Sigmoid colon (tissue), 7 donors: ENCODE measurements at places on chromosomes 5 and 9. TPM values are rescaled to one million over a fixed set of nuclear protein-coding genes. Genes with fewer than 3 reads are reported as not detected.
A peak's percentile ranks its signal among the peaks of the same experiment; 100 is the strongest.

- DNase-seq = no peak
Measured at GRCh38 chr9:104817437-104817836, 53.5 kb downstream of the NIPSNAP3B start.

DNA sequence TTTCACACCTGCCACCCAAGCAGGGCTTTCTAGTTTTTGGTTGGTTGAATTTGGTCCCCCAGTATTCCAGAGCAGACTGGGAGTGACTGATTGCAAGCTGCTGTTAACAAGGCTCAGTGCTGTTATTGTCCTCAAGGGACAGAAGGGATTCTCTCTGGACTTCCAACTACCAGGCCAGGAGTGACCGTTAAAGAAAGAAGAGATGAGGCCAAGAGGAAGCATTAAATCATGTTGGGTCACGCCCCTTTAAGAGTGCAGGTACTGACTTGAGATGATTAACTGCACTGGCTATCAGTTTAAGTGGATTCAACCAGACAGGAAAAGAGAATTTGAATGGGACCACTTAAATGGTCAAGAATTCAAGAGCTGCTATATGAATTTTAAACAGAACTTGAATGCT is 220.8 kb upstream of the PCSK5 start:
- DNase-seq = no peak

GRCh38 chr5:138536665-138537315 is 6.2 kb downstream of the ETF1 start:
- DNase-seq = no peak

- DNase-seq = no peak
Measured at GRCh38 chr9:109652971-109653370, 127.0 kb upstream of the PALM2AKAP2 start.

- no peak for DNase-seq
Measured at GRCh38 chr5:88979726-88980125, 96.7 kb upstream of the MEF2C start.

DNA sequence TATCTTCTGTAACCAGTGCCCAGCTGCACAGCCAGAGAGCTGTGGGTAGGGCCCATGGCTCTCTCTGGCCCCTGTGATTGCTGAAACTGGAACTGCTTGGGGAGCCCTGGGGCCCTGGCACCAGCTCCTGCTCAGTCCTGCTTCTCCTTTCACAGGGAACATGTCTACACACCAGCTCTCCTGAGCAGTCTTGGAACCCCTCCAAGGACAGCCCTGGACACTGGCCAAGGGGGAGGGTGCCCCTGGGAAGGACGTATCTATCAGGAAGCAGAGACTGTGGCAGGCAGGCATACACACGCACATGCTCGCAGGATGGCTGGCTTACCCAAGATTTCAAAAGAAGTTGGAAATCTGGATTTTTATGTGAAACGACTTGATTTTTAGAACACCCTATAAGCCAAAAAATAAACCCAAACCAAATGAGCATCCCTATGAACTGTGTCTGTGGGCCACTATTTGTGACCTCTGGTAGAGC is 8.8 kb upstream of the TRAF1 start:
- peak; percentile 98 for DNase-seq

- DNase-seq = peak; percentile 87
Measured at GRCh38 chr9:89605465-89606048, 745 bp downstream of the GADD45G start.

- DNase-seq = no peak
Measured at GRCh38 chr5:107011605-107012004, 659.1 kb downstream of the EFNA5 start.

DNA sequence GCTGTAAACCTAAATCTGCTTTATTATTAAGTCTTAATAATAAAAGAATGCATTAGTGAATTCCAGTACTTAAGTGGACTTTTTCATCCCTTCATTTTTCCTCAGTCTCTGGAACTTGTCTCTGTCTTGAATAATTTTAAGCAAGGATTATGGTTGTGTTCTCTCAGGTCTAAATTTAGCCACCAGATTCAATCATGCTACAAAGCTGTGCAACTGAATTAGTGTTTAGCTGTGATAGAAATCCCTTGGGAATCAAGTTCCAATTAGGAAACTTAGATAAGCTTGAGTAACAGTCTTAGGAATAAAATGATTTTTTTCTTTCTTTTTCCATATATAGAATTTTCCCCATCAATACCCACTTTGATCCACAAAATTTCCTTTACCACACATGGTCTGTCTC is 104.3 kb downstream of the PLPPR1 start:
- DNase-seq = no peak

GRCh38 chr5:179905161-179905560 is 2.5 kb downstream of the TBC1D9B start:
- no peak for DNase-seq

DNA sequence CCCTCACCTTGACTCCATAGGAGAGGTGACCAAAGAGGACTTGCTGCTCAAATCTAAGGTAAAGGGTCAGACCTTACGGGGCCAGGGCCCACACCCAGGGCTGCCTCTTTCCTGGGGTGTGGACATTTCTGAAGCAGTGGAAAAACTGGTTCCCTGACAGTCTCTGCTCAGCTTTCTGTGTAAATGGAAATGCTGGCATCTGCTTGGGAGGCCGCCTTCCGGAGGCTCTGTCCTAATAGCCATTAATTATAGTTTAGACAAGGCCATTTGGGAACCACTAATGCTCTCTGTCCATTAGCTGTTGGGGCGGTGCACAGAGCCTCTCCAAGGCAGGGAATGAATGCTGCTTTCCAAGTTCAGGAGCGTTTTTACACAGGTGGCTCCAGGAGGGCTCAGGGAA is 17.3 kb downstream of the USP20 start:
- no peak for DNase-seq

DNA sequence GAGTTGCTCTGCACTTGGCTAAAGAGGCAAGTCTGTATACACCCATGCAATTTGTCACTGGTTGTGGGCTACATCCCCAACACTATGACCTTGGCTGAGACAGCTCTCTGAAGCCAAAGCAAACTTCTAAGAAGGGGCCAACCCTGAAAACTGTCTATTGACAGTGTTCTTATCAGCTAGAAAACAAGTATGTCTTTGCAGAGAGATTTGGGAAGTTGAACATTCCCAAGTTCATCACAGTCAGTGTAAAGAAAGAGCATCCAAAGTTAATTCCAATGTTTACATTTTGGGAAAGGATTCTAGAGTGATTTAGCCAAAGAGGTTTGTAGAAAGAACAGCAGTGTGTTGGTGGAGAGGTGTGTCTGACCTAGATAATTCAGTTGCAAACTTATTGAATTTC is 711.1 kb upstream of the CHD1 start:
- no peak for DNase-seq

- peak; percentile 70 for DNase-seq
Measured at GRCh38 chr9:38160613-38161215, 91.7 kb upstream of the SHB start.

DNA sequence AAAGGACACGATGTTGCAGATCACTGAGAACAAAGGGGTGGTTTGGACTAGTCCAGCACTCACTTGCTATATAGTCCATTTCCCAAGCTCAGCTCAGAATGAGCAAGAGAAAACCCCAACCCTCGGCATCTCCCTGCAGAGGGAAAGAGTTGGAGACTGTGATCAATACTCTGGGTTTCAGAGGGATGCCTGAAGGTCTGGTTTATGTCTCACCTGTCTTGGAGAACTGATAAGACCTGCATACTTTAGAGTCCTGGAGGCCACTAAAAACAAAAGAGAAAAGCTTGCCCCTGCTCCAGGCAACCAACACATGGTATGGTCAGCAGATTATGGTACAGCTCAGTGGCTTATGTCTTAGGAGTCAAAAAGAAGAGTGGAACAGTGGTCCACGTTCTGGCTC is 1006.9 kb downstream of the CDH9 start:
- DNase-seq = no peak

GRCh38 chr9:92686954-92687353 is 17.0 kb upstream of the IPPK start:
- no peak for DNase-seq

GRCh38 chr9:21685502-21685901 is 116.9 kb upstream of the MTAP start:
- DNase-seq = no peak

DNA sequence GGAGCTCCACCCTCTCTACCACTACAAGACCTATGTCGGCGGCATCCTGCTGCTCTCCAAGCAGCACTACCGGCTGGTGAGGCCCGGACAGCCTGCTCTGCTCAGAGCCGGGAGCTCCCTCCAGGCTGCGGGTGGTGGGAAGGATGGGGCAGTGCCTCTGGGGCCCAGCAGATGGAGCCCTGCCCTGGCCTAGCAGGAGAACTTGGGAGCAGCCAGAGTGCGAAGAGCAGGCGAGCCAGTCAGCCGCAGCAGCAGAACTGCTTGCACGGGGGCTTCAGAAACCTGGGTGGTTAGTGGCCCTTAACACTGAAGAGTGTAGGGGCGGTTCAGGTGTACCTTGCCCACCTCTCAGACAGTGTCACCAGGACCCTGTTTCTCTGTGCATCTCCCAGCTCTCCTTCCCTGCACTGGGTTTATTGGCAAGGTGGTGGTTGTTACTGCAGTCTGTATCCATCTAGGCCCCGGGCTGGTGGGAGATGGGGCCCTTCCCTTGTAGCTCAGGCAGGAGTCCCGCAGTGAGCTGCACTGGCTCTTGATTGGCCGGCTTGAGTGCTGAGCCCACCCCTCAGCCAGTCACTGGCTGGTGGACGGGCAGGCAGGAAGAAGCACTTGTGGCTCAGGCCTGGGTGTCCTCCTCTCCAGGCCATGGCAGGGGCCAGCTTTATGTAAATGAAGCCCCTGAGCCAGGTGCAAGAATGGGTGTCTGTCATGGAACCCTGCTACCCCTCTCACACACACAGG is 7.7 kb downstream of the B4GALT7 start:
- peak; percentile 85 for DNase-seq

DNA sequence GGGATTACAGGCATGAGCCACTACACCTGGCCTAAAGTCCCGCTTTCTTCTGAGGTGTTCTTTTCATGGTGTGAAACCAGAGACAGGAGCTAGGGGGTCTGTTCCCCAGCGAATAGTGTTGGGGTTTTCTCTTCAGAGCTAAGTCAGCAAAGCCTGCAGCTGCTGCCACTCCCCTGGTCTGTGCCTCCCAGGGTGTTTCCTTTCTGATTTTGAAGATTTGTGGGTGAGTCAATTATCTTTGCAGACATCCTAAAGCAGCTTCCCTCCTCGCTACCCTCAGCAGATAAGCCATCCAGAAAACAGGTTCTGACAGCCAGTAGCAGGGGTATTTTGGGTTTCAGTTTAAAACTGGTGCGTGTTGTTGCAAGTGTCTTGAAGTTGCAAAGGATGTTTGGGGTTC is 72.0 kb upstream of the IQGAP2 start:
- DNase-seq = no peak

- DNase-seq = peak; percentile 56
Measured at GRCh38 chr9:91799113-91799744, 150.8 kb downstream of the ROR2 start.

The TMC1 gene
- under 0.01 TPM for total RNA-seq

The FGD3 gene
- 2.5 TPM for total RNA-seq

The CNOT8 gene
- total RNA-seq = 73.2 TPM

The FEM1C gene
- 26.8 TPM for total RNA-seq

The NRG2 gene
- total RNA-seq = 3.4 TPM

The IL13 gene
- total RNA-seq = not detected

The PLPP7 gene
- 14.6 TPM for total RNA-seq

The MAPKAP1 gene
- total RNA-seq = 91.3 TPM

The LECT2 gene
- not detected for total RNA-seq
